Activated T-helper 1 cell treated with anti-CD3 and anti-CD28 coated beads, Interleukin-2, amount 50 U/mL, for 16 hours (primary cell): ENCODE measurements at places on chromosomes 5 and 9.
A peak's percentile ranks its signal among the peaks of the same experiment; 100 is the strongest.

- no peak for DNase-seq
Measured at GRCh38 chr5:132686193-132686592, 12.4 kb downstream of the IL4 start.

DNA sequence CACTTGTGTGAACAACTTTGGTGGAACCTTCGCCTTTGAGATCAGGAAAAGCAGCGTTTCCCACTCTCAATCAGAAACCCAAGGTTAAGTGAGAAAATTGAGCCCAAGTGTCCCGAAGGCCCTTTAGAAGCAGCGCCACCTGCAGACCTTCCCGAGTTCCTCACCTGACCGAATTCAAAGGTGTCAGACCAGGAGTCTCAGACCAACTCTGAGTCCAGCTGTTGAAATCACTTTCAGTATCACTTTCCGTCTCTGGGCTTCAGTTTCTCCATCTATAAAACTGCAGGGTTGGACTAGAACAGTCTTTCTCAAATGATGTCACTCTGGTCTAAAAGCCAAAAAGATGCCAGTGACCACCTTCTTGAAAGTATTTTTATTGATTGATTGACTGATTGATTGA is 31.7 kb upstream of the GRHPR start:
- DNase-seq: no peak

DNA sequence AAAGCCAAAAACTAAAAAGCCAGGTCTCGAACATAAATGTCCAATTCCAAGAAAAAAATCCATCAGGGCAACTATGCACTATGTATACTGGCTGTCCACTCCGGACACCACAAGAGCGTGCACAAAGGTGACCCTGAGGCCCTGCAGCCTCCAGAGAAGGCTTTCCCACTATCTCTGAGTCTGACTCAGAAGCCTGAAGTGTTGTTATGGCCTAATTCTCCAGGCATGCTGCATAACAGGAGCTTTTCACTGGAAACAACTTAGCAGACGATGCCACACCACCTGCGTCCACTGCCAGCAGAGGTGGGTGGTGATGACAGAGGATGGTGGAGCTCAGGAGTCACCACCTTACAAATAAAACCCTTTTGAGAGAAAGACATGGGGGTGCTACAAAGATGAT is 63.7 kb downstream of the HABP4 start:
- no peak for DNase-seq

DNA sequence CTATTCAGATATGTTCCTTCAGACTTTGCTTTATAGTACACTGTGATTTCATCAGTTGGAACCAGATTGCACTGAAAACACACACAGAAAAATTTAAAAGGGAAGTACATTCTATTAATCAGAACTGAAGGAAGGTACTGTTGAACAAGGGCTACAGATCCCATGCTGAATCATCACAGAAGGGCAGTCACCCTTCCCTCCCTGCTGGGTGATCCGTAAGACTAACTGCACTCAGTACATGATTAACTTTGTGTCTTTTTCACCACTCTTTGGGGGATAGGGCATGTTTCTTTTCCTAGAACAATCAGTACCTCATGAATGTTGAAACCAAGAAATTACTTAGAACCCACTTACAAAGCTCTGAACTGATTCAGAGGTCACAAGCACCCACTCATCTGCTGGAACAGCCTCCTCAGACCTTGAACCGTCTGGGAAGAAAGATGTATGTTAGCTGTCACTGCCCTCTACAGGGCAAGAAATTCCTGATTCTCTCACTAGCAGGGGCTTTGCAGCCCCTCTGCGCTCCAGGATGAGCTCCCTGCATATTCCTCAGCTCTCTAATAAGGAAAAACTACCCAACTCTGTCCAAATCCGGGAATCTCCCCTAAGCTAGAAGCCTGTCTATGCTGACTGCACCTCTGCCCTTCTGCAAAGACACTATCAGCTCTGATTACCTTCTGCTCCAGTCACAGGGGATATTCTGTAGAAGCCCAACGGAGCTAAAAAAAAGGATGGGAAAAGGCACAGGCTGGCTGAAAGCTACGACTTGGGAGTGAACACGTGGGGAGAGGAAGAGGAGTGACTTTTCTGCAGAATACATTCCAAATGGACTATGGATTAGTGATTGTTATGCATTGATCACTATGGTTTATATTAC is 51.0 kb downstream of the IARS1 start:
- DNase-seq: no peak

- DNase-seq: no peak
Measured at GRCh38 chr9:4126184-4126865, 173.5 kb downstream of the GLIS3 start.

- DNase-seq: no peak
Measured at GRCh38 chr5:124697501-124697900, 48.9 kb downstream of the ZNF608 start.

DNA sequence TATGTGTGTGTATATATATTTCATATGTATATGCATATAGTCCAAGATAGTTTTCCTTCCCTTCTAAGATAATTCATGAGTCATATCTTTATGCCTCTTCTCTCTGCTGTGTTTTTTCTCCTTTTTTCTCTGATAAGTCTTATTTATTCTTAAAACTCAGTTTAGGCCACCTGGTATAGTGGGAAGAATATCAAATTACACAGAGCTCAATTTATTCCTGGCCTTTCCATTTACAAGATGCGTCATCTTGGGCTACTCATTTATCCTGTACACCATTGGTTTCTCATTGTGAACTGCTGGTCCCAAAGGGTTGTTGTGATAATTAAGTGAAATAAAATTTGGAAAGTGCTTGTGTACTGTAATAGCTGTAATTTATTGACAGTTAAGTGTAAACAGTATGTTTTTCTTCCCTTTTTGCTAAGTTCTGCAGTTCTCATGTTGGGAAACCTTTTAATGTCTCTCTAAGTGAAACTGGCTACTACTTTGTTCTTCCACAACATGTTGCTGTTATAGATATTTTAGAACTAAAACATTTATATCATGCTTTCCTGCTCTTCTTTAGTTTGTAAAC is 19.4 kb downstream of the CCDC171 start:
- no peak for DNase-seq

- peak; percentile 68 for DNase-seq
Measured at GRCh38 chr9:92963831-92964606, 16.7 kb downstream of the FGD3 start.

- no peak for DNase-seq
Measured at GRCh38 chr5:108900668-108901067, 153.0 kb downstream of the FER start.

DNA sequence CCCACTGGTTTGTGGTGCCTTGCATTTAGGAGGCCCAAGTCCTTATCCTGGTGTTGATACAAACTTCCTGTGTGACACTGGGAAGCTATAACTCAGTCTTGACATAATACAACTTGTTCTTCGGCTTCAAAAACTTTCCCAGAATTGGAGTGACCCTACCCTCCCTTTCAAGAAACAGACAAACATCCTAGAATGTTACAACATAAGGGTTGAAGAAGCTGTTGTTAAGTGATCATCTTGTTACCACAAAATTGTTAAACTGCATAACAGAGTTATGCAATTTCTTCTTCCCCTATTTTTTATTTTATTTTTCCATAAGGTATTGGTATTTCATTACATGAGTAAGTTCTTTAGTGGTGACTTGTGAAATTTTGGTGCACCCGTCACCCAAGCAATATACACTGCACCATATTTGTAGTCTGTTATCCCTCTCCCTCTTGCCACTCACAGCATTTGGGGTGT is 21.3 kb downstream of the TLR4 start:
- DNase-seq: no peak

DNA sequence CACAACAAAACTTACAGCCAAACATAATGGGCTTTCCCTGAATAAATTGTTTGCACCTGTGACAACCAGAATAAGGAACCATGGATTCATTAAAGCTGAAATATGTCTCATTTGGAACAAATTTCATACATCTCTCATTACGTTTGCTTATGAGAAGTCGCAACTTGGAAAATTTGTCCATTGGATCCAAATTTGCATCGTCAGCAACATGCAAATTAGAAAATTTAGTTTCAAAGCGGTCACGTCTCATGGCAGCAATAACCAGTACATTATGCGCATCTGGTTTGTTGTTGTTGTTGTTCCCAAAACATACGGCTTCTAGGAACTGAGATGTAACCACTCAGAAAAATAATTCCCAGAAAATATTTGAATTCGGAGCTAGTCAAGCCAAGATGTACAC is 1311.5 kb upstream of the CDH6 start:
- no peak for DNase-seq

DNA sequence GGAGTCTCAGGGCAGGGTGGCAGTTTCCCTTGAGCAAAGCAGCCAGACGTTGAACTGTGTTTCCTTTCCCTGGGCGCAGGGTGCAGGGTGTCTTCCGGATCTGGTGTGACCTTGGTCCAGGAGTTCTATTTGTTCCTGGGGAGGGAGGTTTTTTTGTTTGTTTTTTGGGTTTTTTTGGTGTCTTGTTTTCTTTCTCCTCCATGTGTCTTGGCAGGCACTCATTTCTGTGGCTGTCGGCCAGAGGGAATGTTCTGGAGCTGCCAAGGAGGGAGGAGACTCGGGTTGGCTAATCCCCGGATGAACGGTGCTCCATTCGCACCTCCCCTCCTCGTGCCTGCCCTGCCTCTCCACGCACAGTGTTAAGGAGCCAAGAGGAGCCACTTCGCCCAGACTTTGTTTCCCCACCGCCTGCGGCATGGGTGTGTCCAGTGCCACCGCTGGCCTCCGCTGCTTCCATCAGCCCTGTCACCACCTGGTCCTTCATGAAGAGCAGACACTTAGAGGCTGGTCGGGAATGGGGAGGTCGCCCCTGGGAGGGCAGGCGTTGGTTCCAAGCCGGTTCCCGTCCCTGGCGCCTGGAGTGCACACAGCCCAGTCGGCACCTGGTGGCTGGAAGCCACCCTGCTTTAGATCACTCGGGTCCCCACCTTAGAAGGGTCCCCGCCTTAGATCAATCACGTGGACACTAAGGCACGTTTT is 3.5 kb upstream of the PHYHD1 start:
- no peak for DNase-seq

GRCh38 chr5:10648806-10649665 is 85.2 kb downstream of the ANKRD33B start:
- no peak for DNase-seq

DNA sequence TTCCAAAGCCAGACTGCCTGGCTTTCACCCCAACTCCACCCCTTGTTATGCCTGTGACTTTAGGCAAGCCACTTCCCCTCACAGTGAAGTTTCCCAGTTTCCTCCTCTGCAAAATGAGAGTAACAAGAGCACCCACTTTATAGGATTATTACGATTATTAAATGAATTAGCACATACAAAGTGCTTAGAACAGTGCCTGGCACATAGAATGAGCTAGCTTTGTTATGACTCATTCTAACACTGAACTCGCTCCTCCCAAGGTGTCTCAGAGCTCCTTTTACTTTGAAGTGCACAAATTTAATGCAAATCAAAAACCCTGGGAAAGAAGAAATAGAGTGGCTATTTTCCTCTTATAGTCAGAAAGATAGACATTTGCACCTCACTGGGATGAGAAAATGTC is 34.3 kb downstream of the DNAH5 start:
- DNase-seq: no peak

DNA sequence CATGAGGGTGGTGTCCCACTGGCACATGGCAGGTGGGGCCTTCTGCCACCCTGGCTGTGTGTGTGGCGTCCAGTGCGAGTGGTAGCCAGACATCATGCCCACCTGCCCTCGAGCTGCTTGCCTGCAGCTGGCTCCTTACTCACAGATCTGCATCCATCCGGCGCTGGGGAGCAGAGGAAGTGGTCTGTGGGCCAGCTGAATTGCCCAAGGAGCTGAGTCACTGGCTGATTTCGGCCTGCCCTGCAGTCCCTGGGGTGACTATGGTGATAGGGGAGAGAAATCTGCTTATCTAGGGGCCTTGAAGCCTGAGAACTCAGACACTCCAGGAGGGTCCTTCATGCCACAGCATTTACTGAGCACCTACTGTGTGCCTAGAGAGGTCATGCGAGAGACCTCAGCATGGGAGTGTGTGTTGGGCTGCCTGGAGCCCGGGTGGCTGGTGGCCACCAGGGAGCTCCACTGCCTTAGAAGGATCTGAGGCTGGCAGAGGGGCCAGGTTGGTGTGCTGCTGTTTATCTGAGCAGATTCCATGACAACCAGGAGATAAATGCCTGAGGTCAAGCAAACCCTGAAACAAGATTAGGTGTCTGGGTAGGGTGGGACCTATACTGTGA is 57.1 kb downstream of the SLC22A5 start:
- DNase-seq: peak; percentile 48

- DNase-seq: no peak
Measured at GRCh38 chr5:171323806-171324632, 15.0 kb downstream of the TLX3 start.
